ENCODE measurements at places on chromosomes 5 and 9. TPM values are rescaled to one million over a fixed set of nuclear protein-coding genes. Genes with fewer than 3 reads are reported as not detected.

DNA sequence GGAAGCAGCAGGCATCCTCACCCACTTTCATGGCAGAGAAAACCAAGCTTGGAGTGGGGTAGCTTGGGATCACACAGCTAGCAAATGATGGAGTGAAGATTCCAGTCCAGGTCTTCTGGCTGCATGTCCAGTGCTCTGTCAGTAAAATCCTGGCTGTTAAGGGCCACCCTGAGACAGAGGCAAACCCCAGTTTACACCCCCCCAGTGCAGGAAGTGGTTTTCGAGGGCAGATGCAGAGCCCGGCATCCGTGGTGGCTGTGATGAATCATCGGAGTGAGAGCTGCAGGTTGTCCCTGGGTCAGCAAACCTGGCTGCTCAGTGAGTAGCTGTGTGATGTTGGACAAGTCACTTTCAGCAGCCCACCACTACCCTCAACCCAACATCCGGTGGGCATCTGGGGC, 115.4 kb downstream of the RGS3 start:
- H3K27me3 ChIP-seq, result no peaks in the 10 kb centered on the region
- peak overlapping the region; percentile 25 for H3K4me3 ChIP-seq
- peak; percentile 78 for DNase-seq
- peaks cover 74% of the 10 kb centered on the region for H3K4me1 ChIP-seq
- H3K36me3 ChIP-seq, result peaks cover 12% of the 10 kb centered on the region
- peak overlapping the region; percentile 77 for H3K27ac ChIP-seq

Gene GFPT2
- total RNA-seq, result 1.1 TPM

GRCh38 chr9:36764364-36765076, 191.8 kb downstream of the MELK start:
- peaks cover 3% of the 10 kb centered on the region for H3K27me3 ChIP-seq
- DNase-seq, result no peak
- peaks cover 17% of the 10 kb centered on the region for H3K4me1 ChIP-seq
- H3K4me3 ChIP-seq, result no peak overlapping the region
- no peak overlapping the region for H3K27ac ChIP-seq

Gene SUSD3
- 33.9 TPM for total RNA-seq

DNA sequence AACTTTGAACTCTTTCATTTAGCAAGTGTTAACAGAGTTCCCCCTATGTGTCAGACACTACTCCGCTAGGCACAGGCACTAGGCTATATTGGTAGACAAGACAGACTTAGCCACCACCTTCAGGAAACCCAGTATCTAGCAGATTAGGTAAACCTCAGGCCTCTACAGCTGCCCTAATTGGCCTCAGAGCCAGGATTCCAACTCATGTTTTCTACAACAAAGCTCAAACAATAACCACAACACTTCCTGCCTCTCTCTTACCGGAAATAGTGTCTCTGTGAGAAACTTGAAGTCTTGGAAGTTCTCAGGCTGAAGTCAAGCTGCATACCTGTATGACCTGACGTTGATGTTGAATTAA, 116.6 kb upstream of the SLC44A1 start:
- H3K4me1 ChIP-seq, result peaks cover 55% of the 10 kb centered on the region
- no peaks in the 10 kb centered on the region for H3K36me3 ChIP-seq
- no peaks in the 10 kb centered on the region for H3K27me3 ChIP-seq
- DNase-seq, result peak; percentile 57
- no peak overlapping the region for H3K27ac ChIP-seq

Gene C5
- total RNA-seq, result 1.3 TPM

Gene IFNA21
- not detected for total RNA-seq
